Thymus (tissue), 14 donors: ENCODE measurements at places on chromosomes 7 and 10. TPM values are rescaled to one million over a fixed set of nuclear protein-coding genes. Genes with fewer than 3 reads are reported as not detected.

The ARPC1A gene
- 39.9 TPM for total RNA-seq

The SEMA3A gene
- 1.0 TPM for total RNA-seq

DNA sequence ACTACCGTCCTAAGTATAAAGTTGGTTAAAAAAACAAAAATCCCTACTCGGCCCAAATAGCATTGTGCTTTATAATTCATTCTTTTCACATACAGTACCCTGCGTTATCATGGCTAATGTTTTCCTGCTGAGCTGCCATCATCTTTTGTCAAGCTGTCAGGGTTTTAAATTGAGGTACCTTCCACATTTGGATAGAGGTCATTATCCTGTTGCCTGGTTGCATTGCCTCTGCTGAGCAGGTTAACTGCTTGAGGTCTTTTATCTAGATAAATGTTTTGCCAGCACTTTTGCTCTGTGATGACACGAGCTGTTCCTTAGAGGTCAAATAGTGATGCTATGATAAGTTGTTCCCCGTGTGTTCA, 94.4 kb upstream of the FZD1 start:
- DNase-seq, result no peak
- no peak overlapping the region for H3K4me3 ChIP-seq

DNA sequence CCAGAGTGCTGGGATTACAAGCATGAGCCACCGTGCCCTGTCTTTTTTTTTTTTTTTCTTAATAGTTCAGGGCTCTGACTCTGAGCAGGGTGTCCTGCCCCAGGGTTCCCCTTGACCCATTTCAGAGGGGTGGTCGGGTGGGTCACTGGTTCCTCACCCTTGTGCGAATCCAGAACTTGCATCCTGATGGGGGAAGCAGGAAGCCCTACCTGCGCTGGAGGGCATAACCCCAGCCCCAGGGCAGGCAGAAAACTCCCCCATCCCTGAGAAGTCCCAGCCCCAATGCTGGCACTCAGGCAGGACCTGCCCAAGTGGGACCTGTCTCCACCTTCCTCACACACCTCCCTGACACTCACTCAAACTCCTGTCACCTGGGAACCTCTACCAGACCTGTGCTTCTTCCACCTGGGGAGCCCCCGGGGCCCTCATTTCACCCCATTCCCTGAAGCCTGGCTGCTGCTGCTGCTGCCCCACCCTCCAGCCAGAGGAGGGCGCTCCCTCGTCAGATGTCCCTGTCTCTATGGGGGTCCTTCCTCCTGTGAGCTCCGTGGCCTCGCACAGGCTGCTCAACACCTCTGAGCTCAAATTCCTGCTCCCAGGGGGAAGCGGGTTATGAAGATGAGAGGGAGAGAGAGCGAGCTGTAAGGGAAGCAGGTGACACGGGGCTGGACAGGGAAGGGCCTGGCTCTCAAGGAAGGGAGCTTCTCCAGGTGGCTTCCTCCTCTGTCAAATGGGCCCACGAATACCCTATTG, 15.1 kb upstream of the ZNF273 start:
- no peak for DNase-seq
- peak overlapping the region; percentile 1 for H3K4me3 ChIP-seq
- H3K36me3 ChIP-seq, result no peaks in the 10 kb centered on the region
- peaks cover 2% of the 10 kb centered on the region for H3K4me1 ChIP-seq
- peaks cover 70% of the 10 kb centered on the region for H3K27me3 ChIP-seq

DNA sequence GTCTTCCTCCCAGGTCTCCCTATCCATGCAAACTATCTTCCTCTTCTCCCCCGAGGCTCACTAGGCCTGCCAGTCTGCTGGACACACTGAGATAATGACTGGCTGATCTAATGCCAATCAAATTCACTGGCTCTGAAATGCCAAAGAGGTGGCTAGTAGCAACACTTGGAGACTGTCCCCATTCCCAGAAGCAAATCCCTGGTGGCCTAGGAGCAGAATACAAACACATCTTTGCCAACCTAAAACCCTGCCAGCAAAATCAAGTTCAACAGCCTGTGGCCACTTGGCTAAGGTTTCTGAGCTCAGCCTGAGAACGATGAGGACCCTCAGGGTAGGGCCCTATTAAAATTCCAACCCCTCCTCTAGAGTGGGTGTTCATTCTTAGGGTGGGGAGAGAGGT, 46.6 kb downstream of the SH3PXD2A start:
- H3K4me3 ChIP-seq, result no peak overlapping the region
- no peaks in the 10 kb centered on the region for H3K36me3 ChIP-seq
- no peak overlapping the region for H3K27ac ChIP-seq
- no peak for DNase-seq
